Dermis blood vessel endothelial cell (primary cell): ENCODE measurements at places on chromosomes 13 and 19.
A peak's percentile ranks its signal among the peaks of the same experiment; 100 is the strongest.

DNA sequence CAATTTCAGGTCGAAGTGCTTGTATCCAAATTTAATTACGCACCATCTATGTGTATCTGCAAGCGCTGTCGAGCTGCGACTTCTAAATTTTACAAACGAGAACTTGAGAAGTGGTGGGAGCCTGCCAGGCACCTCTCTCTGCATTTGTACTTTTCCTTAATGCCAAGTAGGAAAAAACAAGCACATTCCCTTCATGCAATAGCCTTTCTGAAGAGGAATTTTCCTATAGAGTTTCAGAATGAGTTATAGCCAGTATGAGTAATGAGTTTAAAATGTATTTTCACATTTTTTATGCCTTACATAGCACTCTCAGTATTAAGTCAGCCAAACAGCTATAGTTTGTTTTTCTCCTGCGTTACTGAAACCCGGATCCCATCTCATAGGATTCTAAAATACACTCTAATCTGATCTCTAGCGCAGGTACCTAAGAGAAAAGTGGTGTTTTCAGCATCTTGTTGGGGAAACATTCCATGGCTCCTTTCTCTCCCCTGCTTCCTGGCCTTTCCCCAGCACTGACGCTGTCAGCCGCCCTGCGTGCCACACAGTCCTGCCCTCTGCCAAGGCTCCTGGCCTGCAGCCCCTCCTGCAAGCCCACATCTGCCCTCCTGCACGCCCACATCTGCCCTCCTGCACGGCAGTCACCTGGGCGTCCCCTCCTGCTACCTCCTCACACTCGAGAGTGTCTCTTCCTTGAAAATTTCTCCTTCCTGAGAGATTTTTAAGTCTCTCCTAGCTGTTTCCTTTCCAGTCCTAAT lies 526.9 kb downstream of the MYO16 start:
- DNase-seq, result no peak

- peak; percentile 6 for DNase-seq
Observed at GRCh38 chr13:73429701-73430100, 370.9 kb downstream of the KLF5 start.

DNA sequence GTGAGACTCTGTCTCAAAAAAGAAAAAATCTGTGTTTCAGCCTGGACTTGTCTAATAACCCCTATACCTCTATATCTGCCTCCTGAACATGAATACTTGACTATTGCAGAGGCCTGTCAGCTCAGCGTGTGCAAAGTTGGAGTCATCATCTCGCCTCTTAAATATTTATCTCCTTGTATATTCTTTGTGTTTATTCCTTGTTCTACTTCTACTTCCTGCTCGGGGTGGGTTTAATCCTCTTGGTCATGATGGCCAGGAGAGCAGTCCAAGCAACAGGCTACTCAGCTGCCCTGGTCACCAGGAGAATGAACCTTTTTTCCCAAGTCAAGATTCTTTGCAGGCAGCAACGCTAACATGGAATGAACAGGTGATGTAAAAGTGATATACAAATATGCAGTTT lies 119.1 kb downstream of the PCCA start:
- DNase-seq, result no peak

DNA sequence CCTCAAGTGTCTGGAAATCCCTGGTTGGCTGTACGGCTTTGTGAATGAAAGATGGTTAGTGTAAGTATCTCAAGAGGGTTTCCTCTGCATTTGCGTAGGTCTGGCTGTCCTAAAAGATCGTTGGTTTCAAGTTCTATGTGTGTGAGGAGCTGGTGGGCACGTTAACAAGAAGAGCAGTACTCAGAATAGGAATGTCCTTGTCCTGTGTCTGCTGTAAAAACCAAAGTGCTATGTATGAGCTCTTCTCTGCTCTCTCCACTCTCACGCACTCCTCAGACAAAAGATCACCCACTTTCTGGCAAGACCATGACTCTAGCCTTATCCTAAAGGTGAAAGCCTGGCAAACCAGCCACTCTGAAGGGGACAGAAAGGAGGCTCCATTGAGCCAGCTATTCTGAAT lies 39.1 kb downstream of the USP12 start:
- no peak for DNase-seq

- no peak for DNase-seq
Observed at GRCh38 chr13:113838711-113839201, 25.1 kb downstream of the GAS6 start.
